Amniotic epithelial cell (primary cell): ENCODE measurements at places on chromosomes 7 and 10.

GRCh38 chr10:70462349-70462984, 16.1 kb upstream of the PALD1 start:
- DNase-seq = no peak

GRCh38 chr10:31580646-31581045, 261.6 kb downstream of the ZEB1 start:
- DNase-seq = no peak

- DNase-seq = no peak
Measured at GRCh38 chr10:2296179-2296891, 559.0 kb upstream of the ADARB2 start.

GRCh38 chr7:45342236-45342635, 184.6 kb downstream of the RAMP3 start:
- no peak for DNase-seq

DNA sequence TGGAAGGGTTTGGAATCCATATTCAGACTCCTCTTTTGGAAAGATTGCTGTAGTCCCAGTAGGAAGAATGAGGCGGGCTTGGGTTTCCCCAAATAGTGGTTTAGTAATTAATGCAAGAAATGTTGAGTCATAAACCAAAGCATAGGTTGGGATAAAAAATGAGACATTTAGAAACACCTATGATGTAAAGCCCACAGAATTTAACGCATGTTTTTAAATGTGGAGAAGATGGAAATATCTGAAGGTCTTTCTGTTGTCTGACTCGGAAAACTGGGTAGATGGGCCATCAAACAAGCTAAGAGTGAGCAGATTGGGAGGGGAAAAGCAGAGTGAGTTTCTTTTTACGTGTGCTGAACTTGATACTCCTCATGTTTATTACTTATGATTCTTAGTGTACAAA, 62.2 kb downstream of the LANCL2 start:
- no peak for DNase-seq

DNA sequence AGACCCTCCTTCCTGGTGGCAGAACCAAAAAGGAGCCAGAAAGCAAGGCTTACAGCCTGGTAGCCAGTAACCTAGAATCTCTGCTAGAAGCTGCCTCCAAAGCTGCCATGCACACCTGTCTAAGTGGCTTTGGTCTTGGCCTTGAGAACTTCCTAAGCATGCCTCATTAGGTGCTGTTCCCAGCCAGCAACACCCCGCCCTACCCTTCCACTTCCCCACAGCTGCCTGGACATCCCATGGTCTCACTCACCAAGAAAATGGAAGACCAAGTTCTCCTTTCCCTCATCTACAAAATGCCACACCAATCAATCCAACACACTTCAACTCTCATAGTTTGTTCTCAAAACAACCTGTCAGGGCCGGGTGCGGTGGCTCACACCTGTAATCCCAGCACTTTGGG, 4.2 kb downstream of the PSAP start:
- no peak for DNase-seq

DNA sequence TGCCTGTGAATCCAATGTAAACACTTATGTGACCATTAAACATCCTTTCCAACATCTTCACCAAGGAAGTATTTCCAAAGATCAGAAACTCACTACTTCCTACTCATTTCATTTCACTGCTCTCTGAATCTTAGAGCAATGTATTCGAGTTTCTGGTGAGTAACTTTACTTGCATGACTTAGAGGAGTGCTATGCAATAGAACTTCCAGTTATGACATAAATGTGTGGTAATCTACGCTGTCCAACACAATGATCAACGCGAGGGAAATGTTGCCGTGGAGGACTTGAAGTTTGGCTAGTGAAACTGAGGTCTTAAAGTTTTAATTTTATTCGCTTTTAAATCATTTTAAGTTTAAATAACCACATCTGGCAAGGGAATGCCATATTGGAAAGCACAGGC, 1326.3 kb downstream of the XPNPEP1 start:
- DNase-seq = peak; percentile 78

- no peak for DNase-seq
Measured at GRCh38 chr7:30908681-30909080, 3.0 kb upstream of the AQP1 start.

GRCh38 chr7:3188946-3189345, 112.1 kb upstream of the SDK1 start:
- DNase-seq = no peak

DNA sequence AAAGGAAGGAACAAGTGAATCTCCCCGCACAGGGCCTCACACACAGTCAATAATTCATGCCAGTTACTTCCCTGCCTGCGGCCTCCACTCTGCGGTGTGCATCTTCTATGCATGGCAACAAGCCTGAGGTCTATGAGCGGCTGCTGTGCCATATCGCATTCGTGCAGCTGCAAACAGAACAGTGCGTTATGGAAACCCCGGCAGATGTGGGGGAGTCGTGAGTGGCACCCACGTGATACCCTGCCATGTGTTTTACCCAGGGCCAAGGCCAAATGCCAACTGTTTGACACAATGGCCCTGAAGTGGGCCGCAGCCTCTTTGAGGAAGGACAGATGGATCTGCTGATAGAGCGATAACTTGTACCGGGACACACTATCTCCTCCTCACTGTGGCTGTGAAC, 13.4 kb downstream of the TNS3 start:
- no peak for DNase-seq

- DNase-seq = peak; percentile 69
Measured at GRCh38 chr7:92641921-92642511, 51.8 kb upstream of the FAM133B start.

- DNase-seq = no peak
Measured at GRCh38 chr7:106246902-106247711, 37.7 kb downstream of the NAMPT start.

DNA sequence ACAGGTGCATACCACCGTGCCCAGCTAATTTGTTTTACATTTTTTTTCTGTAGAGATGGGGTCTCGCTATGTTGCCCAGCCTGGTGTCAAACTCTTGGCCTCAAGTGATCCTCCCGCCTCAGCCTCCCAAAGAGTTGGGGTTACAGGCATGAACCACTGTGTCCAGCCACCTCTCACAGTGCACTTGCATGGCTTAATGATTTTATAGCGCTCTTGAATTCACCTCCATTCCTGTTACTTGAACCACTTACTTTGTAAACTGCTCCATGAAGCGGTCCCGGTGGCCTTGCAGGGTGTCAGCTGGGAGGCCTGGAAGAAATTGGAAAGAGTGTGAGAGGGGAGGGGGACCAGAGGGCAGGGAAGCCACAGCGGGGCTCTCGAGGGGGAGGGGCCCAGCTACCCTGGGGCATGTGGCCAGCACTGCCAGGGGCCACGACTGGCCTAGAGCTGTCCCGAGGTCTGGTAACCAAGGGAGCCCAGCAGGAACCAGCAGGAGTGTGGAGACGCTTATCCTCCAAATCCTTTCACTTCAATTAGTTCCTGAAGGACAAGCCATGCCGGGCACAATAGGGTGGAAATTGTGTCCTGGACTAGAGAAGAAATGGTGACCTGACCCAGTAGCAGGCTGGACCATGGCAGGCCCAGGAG, 76.0 kb downstream of the SPDYE5 start:
- DNase-seq = no peak

GRCh38 chr7:78345979-78346378, 547.4 kb downstream of the PHTF2 start:
- no peak for DNase-seq

DNA sequence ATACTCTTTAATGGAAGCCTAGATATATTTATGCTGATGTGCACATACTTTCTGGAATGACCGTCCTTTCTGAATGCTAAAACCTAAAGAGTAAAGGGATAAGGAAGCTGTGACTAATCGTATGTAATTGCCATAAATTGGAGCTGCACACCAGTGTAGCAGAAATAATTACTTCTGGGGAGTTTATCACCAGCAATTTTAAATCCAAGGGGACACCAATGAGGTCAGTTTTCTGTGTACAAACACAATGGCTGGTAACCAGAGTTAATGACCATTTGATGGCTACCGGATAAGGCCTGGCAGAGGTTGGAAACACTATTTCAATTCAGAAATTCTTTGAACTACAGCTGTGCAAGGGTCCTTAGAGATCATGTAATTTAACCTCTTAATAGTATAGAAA, 670.1 kb downstream of the REEP3 start:
- DNase-seq = no peak

- DNase-seq = peak; percentile 71
Measured at GRCh38 chr10:61438141-61438988, 14.8 kb downstream of the TMEM26 start.

- no peak for DNase-seq
Measured at GRCh38 chr10:86329093-86329710, 37.4 kb downstream of the GRID1 start.

DNA sequence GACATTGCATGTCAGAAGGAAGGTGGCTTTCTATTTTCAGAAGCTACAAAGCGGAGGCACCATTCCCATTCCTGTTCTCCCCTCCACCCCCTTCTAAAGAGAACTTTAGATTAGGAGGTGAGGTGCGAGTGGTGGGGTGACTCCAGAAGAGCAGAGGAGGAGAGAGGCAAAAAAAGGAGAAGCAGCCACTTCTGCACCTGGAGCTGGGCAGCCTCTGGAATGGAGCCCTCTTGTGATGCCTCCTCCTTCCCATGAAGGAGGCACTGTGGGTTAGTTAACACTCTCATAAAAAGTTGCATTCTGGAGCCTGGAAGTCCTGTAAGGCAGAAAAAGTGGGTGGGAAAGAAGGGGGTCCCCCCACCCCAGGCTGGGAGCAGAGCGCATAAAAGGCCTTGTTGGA, 4.8 kb downstream of the PTF1A start:
- DNase-seq = no peak

- DNase-seq = no peak
Measured at GRCh38 chr7:28687537-28687936, 270.6 kb downstream of the TRIL start.

GRCh38 chr7:156895024-156895780, 2.2 kb upstream of the LMBR1 start:
- DNase-seq = no peak

DNA sequence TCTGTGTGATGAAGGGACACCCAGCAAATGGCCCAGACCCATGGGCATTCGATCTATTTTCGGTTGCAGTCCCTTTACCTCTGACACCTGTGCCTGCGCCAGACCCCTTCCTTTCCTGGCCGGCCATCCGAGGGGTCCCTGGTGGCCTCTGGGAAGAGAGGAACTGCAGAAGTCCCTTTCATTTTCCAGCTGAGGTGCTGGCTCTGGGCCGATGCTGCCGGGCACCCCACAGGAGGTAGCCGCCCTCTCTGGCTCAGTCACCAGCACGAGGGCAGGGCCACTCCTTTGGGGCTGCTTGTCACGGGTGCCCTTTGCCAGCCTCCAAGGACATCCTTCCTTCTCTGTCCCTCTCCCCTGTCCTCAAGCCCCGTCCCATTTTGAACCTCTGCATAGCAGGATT, 4.2 kb upstream of the ELN start:
- no peak for DNase-seq

GRCh38 chr7:124263232-124263827, 230.5 kb upstream of the TMEM229A start:
- DNase-seq = peak; percentile 7

DNA sequence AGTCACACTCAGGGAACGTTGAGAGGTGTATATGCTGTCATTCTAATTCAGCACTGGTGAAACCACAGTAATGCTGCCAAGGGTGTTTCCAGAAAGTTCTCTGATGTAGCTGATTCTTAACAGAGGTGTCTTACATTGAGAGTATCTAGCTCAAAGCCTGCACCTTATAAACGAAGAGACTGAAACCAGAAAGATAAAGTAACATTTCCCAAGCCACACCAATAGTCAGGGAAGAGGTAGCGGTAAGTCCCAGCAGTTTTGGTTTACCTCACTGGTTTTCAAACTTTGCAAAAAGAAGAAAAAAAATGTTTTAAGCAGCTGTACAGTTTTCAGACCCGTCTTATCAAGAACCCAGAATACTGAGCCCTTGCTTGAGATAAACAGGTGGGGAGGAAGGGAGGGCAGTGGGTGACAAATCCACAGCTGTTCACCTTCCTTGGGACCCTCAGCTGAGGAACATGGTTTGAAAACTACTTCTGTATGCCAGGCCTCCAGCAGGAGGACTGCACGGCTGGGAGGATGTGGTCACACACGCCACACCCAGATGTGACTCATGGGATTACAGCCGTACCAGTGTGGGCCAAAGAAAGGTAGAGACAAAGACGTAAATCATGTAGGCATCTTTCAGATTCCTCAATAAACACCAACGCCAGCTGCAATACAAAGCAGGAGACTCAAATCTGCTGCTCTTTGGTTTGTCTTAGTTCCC, 63.9 kb upstream of the GSDME start:
- peak; percentile 97 for DNase-seq

DNA sequence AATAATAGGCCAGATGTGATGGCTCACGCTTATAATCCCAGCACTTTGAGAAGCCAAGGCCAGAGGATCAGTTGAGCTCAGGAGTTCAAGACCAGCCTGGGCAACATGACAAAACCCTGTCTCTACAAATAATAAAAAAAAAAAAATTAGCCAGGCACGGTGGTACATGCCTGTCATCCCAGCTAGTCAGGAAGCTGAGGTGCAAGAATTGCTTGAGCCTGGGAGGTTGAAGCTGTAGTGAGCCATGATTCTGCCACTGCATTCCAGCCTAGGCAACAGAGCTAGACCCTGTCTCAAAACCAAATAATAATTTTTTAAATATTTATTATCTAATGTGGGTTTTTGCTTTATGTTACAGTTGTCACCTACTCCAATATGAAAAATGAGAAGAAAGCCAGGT, 178.9 kb downstream of the ADK start:
- DNase-seq = peak; percentile 47

DNA sequence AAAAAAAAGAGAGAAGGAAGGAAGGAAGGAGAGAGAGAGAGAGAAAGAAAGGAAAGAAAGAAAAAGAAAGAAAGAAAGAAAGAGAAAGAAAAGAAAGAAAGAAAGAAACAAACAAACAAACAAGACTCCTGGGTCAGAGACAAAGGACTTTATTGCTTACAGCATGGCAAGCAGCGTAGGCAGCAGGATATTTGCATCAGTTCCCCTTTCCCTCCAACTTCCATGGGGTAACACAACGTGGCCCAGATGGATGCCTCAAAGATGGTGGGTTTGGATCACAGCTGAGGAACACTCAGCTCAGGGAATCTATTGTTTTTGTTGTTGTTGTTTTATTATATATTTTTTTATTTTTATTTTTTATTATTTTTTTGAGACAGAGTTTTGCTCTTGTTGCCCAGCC, 128.5 kb upstream of the VKORC1L1 start:
- DNase-seq = no peak

GRCh38 chr7:80379034-80379982, 132.6 kb downstream of the GNAT3 start:
- peak; percentile 69 for DNase-seq

GRCh38 chr7:133783276-133783675, 343.9 kb upstream of the LRGUK start:
- no peak for DNase-seq

- DNase-seq = peak; percentile 59
Measured at GRCh38 chr10:101782811-101783735, at the start of gene NPM3. Gene NPM3 (minus strand): TSS chr10:101783446. CDS start chr10:101783390, 56 bp downstream.

- DNase-seq = no peak
Measured at GRCh38 chr10:43900571-43900970, 251.9 kb upstream of the ZNF32 start.

- no peak for DNase-seq
Measured at GRCh38 chr7:135981958-135982646, 4.9 kb upstream of the MTPN start.

- no peak for DNase-seq
Measured at GRCh38 chr7:37769291-37769690, 79.1 kb upstream of the NME8 start.
